Left renal cortex interstitium (tissue), 4 donors: ENCODE measurements at places on chromosomes 1 and 21.

- DNase-seq = no peak
Measured at GRCh38 chr1:53578358-53578757, 119.2 kb downstream of the DMRTB1 start.

GRCh38 chr1:115454837-115455511 lies 116.9 kb upstream of the NGF start:
- no peak for DNase-seq

- peak; percentile 69 for DNase-seq
Measured at GRCh38 chr1:27528818-27529703, 39.1 kb upstream of the WASF2 start.

DNA sequence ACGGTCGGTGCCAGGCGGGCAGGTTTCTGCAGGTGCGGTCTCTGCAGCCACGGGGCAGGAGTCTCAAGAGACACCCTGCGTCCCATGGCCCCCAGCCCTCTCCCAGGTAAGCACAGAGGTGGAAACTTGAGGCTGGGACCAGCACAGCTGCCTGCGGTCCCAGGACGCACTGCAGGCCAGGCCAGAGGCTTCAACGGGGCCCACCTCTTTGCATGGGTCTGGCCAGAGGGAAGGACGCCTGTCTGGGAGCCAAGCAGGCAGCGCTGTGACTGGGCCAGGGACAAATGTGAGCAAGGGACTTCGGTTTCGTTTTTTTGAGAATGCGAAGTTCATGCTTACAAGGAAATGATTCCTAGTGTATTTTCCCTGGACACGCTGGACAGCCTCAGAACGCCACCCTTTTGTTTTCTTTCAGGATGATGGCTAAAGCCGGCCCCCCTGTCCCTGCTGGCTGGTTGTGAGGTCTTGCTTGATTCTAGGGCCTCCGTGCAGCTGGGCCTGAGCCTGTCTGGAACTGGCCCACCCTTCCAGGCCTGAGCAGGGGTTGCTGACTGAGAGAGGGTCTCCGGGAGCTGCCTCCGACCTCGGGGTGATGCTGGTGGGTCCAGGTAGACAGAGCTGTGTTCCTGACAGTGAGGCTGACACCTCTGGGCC lies 38.3 kb downstream of the MORN1 start:
- DNase-seq = no peak

- DNase-seq = peak; percentile 18
Measured at GRCh38 chr1:67793562-67793961, 39.7 kb downstream of the GNG12 start.

GRCh38 chr1:59653968-59654367 lies 160.8 kb upstream of the HOOK1 start:
- DNase-seq = no peak
